ENCODE measurements at places on chromosomes 4 and X. TPM values are rescaled to one million over a fixed set of nuclear protein-coding genes. Genes with fewer than 3 reads are reported as not detected.

The NPNT gene
- polyA plus RNA-seq: 3.0 TPM

The AGTR2 gene
- not detected for polyA plus RNA-seq

The ZNF732 gene
- polyA plus RNA-seq: 0.12 TPM

The NXF2 gene
- polyA plus RNA-seq: not detected

The ESX1 gene
- not detected for polyA plus RNA-seq

The FGFBP1 gene
- 5.4 TPM for polyA plus RNA-seq

The CLIC2 gene
- 16.8 TPM for polyA plus RNA-seq

The CFAP99 gene
- 0.58 TPM for polyA plus RNA-seq

The EVC2 gene
- polyA plus RNA-seq: not detected

The AADAT gene
- 0.92 TPM for polyA plus RNA-seq

The RAB9B gene
- polyA plus RNA-seq: 0.64 TPM

The KCTD8 gene
- polyA plus RNA-seq: 0.03 TPM

The RTL5 gene
- polyA plus RNA-seq: 1.6 TPM

The CLDN34 gene
- not detected for polyA plus RNA-seq

The NOCT gene
- polyA plus RNA-seq: 2.4 TPM

The LDB2 gene
- polyA plus RNA-seq: 6.1 TPM

The CXCL5 gene
- 0.83 TPM for polyA plus RNA-seq

The CETN2 gene
- polyA plus RNA-seq: 26.2 TPM

The SPINK2 gene
- not detected for polyA plus RNA-seq

The PAGE1 gene
- not detected for polyA plus RNA-seq

The NRK gene
- polyA plus RNA-seq: 0.10 TPM

The ADH7 gene
- not detected for polyA plus RNA-seq

The CXorf65 gene
- not detected for polyA plus RNA-seq

The PKD2 gene
- polyA plus RNA-seq: 7.3 TPM

The MXRA5 gene
- 3.2 TPM for polyA plus RNA-seq

The CHRDL1 gene
- 11.4 TPM for polyA plus RNA-seq

The ARHGAP36 gene
- polyA plus RNA-seq: not detected

The KLHL4 gene
- 0.15 TPM for polyA plus RNA-seq

The DMD gene
- 3.0 TPM for polyA plus RNA-seq

The NDUFC1 gene
- 123 TPM for polyA plus RNA-seq

The MAGEA2B gene
- not detected for polyA plus RNA-seq

The SLC9B1 gene
- 0.50 TPM for polyA plus RNA-seq

The CCDC120 gene
- 4.2 TPM for polyA plus RNA-seq
